ENCODE measurements at places on chromosomes 2 and 18.

DNA sequence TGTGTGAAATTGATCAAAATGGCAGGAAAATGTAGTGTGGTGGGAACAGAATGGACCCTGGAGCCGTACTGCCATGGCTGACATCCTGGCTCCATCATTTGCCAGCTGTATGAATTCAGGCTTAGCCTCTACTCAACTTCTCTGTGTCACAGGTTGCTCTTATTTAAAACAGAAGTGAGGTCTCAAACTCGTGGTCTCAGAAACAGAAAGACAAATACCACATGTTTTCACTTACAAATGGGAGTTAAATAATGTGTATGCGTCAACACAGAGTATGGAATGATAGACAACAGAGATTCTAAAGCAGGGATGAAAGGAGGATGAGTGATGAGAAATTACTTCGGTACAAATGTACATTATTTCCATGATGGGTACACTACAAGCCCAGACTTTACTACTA, 227.4 kb downstream of the DCC start:
- DNase-seq = no peak

DNA sequence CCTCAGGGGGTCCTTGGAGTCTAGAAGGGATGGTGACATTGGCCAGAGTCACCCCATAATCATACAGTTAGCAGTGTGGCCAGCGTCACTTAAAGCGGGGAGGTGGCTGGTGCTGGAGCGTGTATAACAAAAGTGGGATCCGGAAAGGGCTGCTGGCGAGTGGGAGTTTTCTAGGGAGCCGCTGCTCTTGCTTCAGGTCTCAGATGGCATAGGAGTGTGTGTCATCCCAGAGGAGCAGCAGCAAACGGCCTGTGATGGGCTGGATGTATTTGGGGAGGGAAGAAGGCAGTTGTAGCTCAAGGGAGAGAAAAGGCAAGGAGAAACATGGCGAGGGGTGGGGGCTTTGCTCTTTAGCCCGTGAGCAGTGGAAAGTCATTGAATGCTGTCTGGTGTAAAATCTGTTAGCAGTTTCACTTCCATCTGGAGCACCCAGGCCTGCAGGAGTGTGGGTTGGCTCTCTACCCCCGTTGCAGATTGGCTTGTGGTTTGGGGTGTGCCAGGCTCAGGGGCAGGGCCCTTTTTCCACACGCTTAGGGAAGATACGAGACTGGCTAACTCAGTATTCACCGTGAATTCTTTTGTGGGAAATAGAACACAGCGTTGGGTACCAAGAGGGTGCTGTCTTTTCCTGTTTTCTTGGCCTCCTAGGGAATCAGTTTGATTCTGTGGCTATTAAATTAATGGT, 120.5 kb downstream of the AGAP1 start:
- DNase-seq = no peak

GRCh38 chr2:170815311-170815710, 1.4 kb upstream of the GAD1 start:
- DNase-seq = no peak

DNA sequence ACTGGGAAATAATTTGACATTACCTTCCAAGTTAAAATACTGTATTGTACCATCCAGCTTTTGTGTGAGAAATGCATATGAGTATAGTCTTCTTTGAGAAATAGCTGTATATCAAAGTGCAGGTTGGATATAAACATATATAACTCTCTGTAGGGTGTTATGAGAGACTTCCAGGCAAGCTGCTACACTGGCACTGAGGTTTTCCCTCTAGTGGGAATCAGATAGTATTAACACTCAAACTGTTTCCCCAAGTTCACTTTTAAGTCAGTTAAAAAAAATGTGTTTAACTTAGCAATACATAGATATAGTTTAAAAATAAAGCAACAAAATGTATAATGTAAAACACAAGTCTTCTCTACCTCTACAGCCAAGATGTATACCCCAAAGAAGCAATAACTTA, 368.4 kb upstream of the SLC8A1 start:
- no peak for DNase-seq

DNA sequence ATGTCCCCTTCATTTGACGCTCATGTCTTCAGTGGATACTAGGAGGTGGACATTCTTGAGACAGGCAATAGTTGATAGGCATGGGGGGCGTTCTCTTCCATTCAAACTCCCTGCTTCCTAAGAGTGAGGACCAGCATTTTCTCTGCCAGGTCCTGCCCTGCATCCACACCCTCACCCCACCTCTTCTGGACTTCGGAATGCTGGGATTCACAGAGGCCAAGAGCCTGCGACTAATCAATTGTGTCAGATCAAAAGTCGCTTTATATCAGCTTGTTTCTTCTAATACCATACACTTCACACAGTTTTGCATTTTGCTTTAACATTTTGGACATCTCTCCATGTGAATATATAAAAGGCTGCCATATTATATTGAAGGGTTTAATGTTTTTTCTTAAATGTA, 210.7 kb downstream of the CCDC102B start:
- DNase-seq = no peak

DNA sequence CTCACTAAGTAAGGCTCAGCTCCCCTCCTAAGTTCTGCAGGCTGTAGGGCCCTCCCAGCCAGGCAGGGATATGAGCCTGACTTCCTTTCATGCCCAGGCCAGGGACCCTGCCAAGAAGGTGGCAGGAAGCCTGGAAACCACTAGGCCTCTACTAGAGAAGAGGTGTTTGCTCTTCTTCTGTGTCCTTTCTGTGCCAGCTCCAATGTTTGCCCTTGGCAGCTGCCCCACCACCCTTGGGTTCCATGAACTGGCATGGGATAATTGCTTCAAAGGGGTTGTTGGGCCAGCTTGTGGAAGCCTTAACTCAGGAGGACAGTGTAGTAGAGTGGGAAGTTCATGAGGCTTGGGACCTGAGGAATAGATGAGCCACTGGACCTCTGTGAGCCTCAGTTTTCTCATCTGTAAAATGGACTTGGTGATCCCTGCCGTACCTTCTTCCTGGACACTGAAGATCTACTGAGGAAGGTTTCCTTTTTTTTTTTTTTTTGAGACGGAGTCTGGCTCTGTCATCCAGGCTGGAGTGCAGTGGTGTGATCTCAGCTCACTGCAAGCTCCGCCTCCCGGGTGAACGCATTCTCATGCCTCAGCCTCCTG, 3.9 kb downstream of the SLC35F6 start:
- no peak for DNase-seq

GRCh38 chr18:60549338-60549960, 176.9 kb upstream of the MC4R start:
- no peak for DNase-seq

DNA sequence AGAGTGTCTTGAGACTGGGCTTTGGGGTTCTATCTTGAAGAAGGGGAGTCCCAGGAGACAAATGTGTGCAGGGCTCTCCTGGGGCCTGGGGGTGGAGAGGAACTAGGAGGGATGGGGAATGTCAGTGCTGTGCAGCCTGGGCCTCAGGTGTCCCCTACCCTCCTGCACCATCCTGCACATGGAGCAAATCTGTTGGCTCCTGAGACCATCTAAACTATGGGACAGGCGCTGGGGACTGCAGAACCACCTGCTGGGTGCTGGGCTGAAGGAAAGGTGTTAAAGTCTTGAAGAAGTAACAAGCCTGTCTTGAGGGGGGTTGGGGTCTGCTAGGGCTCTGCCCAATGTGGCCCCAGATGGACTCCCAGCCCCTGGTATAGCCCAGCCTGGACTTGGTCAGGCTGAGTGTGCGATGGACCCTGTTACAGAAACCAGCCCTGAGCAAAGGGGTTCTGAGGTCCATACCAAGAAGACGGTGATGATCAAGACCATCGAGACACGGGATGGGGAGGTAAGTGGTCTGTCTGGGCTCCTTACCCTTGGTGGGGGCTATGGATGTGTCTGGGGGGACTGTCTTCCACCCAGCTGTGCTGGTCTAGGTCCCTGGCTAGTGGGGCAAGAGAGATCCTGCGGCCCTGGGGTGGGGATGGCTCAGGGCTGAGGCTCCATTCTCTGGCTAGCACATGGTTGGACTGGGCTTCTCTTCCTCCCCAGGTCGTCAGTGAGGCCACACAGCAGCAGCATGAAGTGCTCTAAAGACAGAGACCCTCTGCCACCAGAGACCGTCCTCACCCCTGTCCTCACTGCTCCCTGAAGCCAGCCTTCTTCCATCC, 7.3 kb downstream of the DES start:
- no peak for DNase-seq

GRCh38 chr2:99727199-99727598, 237.4 kb upstream of the REV1 start:
- DNase-seq = no peak

GRCh38 chr2:203453858-203454451, 81.1 kb downstream of the RAPH1 start:
- DNase-seq = no peak

DNA sequence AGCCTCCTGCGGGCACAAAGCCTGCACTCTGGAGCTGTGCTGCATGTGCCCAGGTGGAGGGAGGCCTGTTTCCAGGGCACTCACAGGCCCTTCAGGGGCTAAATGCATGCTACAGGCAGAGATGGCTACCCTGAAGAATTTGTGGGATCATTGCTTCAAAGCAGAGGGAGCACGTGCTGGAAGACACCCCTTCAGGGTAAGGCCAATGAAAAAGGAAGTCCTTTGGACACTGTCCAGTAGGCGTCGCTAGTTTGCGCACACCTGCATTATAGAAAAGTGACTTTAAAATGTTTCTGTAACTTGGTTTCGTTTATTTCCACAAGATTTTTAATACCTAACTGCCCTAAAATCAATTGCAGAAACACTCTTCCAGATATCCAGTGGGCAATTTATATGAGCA, 325.3 kb downstream of the ZNF516 start:
- DNase-seq = no peak

DNA sequence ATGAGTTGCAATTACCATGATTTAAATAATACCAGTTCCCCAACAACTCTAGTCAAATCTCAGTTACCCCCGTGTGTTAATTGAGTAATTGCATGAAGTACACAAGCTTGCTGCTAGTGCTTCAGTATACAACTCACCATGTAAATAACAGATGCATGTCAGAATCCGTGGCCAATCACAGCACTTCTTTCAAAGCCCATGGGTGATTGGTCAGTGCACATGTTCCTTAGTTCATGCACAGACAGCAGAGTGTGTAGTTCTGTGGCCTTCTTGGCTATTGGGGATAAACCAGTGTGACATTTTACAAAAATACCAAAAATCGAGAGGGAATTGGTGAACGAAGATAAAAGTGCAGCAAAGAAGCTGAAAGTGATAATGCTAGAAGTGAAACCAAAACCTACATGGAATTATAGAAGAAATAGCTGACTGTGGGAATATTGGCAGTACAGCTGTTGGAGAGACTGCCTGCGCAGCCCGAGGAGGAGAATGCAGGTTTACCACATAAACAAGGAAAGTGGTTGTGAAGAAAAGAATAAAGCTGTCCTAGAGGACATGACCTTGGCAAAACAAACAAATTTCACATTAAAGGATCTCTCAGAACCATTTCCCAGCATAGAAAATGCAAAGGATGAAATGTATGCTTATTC, 59.4 kb downstream of the NEDD4L start:
- DNase-seq = no peak

DNA sequence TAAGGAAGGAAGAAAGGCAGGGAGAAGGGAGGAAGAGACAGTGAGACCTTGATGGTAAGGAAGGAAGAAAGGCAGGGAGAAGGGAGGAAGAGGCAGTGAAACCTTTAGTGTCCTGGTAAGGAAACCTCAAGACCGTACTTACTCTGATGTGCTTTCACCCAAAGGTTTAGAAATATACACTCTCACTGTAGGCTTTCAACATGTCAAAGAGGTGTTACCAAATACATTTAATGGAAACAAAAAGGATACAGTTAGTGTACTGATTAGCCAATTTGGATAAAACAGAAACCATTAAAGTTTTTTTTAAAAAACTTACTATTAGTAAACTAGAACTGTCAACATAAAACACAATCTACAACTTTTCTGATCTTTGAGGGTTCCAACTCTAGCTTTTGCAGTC, 7.1 kb downstream of the FBXO15 start:
- DNase-seq = no peak

DNA sequence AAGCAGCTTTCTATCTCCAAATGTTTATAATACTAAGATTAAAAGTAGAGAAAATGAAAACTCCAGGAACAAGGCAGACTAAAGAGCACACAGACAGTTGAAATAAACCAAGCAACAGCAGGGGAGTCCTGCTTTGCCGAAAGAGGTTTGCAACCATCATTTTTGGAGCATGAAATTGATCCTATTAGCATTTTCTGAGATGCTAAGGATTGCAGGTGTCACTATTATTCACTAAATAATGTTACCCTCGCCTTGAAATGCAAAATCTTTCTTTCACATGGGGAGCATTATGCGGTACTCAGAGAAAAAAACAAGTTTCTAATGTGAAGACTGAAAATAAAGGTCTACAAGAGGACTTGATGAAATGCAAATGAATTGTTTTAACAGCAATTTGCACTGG, 81.7 kb upstream of the DNAJC10 start:
- no peak for DNase-seq

GRCh38 chr2:170742000-170742399, 26.9 kb downstream of the SP5 start:
- no peak for DNase-seq

DNA sequence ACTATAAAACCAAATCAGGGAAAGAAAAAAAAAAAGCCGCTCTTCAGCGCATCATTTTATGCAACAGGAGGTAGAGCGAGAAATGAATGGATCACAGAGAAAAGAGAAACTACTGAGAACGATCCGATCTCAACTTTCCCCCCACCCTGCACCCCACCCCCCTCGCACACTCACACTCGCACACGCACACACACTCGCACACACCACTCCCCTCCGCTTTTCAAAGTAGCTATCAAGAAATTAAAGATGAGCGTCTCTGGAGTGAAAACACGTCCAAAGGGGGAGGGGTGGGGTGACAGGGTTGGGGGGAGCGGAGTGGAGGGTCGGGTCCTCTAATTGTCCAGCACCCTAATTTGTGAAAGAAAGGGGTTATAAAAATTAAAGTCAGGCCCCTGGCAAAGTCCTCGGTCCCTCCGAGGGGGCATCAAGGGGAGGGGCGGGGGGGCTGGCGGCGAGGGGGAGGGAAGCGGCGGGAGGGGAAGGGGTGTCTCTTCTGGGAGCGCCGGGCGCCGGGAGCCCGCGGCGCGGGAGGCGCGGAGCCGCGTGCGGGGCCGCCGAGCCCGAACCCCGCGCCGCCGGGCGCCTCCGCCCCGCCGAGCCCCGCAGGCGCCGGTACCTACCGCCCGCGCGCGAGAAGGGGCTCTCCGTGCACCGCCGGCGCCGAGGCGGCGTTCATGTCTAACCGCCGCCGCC, 428 bp downstream of the TCF4 start:
- no peak for DNase-seq

DNA sequence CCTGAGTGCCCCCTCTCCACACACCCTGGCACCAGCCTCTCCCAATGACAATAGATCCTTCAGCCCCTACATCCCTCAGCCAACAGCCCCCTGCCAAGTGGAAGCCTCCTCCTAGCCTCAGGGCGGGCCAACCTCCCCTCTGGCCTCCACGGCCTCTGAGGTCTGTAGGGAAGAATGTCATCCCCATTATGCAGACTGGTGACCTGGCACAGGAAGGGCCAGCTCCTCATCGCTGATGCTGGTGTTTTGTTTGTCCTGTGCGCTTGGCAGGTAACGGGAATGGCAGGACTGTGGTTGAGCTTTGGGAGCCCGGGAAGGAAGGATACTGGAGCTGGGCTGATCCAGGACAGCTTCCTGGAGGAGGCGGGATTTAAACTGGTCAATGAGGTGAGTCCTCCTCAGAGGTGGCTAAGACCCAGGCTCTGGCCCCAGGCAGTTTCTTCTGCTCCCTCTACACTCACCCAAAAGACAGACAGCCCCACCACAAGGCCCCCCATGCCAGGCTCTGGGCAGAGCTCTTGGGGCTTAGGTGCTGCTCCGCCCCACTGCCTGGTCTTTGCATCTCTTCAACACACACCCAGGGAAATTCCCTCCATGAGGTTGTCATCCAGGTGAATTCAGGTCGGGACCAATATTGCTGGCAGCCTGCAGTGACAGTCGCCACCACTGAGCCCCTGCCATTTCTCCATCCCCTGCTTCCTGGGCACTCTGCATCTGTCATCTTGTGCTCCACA, 75.2 kb upstream of the SMAD7 start:
- DNase-seq = no peak

All from T-helper 17 cell (primary cell).